ENCODE measurements at places on chromosomes 5 and 9. TPM values are rescaled to one million over a fixed set of nuclear protein-coding genes. Genes with fewer than 3 reads are reported as not detected.

TMEM252 gene
- not detected for total RNA-seq

ADGRD2 gene
- not detected for total RNA-seq

C8G gene
- total RNA-seq = 2.7 TPM

EDIL3 gene
- total RNA-seq = 15.7 TPM

GLE1 gene
- total RNA-seq = 39.6 TPM

CKMT2 gene
- 9.7 TPM for total RNA-seq

GRCh38 chr9:113501129-113501686 is 37.7 kb downstream of the RGS3 start:
- DNase-seq = no peak

GRCh38 chr5:172479034-172479783 is 24.9 kb upstream of the SH3PXD2B start:
- DNase-seq = peak; percentile 89

GRCh38 chr5:174980952-174981351 is 256.6 kb downstream of the MSX2 start:
- no peak for DNase-seq

- DNase-seq = no peak
Observed at GRCh38 chr5:11384441-11385250, 519.6 kb downstream of the CTNND2 start.

- no peak for DNase-seq
Observed at GRCh38 chr9:81754245-81754644, 64.9 kb upstream of the TLE1 start.

DNA sequence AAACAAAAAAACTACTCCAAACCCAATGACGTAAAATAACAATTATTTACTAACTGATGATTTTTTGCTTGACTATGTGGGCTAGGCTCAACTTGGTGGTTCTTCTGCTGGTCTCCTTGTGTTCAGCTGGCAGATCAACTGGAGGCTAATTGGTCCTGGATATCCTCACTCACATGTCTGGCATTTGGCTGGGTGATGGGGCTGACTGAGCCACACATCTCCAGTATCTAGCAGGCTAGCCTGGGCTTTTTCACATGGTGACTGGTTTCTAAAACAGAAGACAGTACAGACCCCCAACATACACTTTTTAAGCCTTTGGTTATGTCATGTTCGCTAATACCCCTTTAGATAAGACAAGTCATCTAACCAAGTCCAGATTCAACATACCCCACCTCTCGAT is 104.7 kb upstream of the PRRC1 start:
- no peak for DNase-seq

DNA sequence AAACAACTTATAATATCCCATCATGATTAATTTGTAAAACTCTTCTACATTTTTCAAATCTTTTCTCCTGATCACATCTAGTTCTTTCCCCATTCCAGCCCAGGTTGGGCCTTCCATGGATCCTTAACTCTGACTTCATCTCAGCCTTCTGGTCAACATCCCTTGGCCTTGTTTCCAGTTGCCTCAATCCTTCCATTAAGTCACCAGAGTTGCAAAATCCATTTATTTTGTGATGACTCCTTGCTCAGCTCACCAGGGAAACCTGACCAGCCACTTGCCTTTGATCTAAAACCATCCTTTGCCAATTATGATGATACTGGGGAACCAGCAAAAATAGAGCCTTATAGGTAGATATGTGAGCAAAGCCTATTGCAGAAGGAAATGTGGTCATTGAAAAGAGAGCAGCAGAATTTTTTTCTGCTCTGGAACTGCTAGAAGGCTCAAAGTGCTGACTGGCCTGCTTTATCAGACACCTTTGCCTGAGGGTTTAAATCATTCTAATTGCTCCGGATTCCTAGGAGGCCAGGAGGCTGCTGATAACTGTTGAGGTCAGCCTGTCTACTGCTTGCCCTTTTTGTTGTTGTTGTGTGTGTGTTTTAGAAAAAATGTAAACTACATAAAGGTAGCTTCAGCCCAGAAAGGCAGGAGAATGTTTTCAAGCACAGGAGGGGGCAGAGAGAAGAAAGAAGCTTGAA is 512.2 kb upstream of the GRIA1 start:
- no peak for DNase-seq

GRCh38 chr9:106284296-106284695 is 578.7 kb upstream of the ZNF462 start:
- no peak for DNase-seq

DNA sequence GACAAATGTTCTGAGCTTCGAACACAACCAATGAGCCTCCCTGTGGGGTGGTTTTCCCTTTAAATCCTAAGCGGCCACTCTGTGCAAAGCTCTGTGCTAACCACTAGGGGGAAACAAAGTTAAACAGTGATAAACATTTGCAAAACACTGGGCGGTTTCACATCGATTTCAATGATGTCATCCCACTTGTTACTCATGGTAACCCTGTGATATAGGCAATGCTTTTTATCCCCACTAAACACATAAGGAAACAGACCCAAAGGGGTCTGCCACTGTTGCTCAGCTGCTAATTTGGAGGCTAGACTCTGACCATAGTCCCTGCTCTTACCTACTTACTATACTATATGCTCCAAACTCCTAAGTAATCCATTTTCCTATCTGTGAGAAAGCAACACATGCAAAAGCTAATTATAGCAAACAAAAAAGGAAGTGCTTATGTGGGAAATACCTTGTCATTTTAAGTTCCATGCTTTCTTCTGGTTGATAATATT is 57.3 kb downstream of the PTPN3 start:
- DNase-seq = no peak

Measured in suprapubic skin (tissue), 4 donors.